Lung (tissue), 17 donors: ENCODE measurements at places on chromosomes 7 and 10.
A peak's percentile ranks its signal among the peaks of the same experiment; 100 is the strongest.

GRCh38 chr10:75347186-75347585 is 54.4 kb downstream of the ZNF503 start:
- H3K27me3 ChIP-seq, result no peaks in the 10 kb centered on the region
- no peaks in the 10 kb centered on the region for H3K4me1 ChIP-seq
- no peak for DNase-seq
- H3K36me3 ChIP-seq, result no peaks in the 10 kb centered on the region
- H3K27ac ChIP-seq, result no peak overlapping the region

- H3K27ac ChIP-seq, result no peak overlapping the region
- no peaks in the 10 kb centered on the region for H3K27me3 ChIP-seq
- no peak for DNase-seq
- H3K4me3 ChIP-seq, result no peak overlapping the region
Measured at GRCh38 chr10:133457100-133457841, 3.5 kb downstream of the SCART1 start.

DNA sequence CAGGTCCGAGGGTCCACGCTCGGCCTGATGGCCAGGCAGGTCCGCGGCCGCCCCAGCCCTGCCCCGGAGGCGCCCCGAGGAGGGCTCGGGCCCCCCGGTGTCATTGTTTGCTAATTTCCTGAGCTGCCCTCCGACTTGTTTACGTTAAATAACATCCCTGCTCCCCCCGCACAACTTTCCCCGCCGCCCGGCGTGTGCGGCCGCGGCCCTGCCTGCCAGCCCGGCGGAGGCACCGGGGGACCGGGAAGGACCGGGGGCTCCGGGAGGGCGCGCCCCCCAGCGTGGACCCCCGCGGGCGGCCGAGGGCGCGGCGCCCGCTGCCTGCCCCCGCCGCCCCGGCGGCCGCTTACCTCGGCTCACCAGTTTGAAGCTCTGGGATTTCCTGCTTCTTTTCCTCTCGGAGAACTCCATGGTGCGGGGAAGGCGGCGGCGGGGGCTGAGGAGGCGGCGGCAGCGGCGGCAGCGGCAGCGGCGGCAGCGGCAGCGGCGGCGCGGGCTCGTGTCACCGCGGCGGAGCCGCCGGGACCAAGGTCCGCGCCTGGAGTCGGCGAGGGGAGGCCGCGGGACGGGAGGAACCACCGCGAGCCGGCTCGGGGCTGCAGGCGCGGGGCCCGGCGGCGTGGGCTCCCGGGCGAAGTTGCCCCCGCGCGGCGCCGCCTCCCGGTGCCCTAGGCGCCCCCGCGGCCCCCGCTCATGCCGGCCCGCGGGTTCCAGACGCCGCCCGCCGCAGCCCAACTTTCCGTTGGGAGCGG is 515 bp downstream of the BEND7 start:
- H3K36me3 ChIP-seq, result no peaks in the 10 kb centered on the region
- no peaks in the 10 kb centered on the region for H3K4me1 ChIP-seq
- H3K27ac ChIP-seq, result peak overlapping the region; percentile 67
- H3K27me3 ChIP-seq, result peaks cover 25% of the 10 kb centered on the region

GRCh38 chr7:67564959-67565358 is 568.3 kb downstream of the TYW1 start:
- H3K36me3 ChIP-seq, result no peaks in the 10 kb centered on the region
- H3K27me3 ChIP-seq, result no peaks in the 10 kb centered on the region
- DNase-seq, result peak; percentile 42

DNA sequence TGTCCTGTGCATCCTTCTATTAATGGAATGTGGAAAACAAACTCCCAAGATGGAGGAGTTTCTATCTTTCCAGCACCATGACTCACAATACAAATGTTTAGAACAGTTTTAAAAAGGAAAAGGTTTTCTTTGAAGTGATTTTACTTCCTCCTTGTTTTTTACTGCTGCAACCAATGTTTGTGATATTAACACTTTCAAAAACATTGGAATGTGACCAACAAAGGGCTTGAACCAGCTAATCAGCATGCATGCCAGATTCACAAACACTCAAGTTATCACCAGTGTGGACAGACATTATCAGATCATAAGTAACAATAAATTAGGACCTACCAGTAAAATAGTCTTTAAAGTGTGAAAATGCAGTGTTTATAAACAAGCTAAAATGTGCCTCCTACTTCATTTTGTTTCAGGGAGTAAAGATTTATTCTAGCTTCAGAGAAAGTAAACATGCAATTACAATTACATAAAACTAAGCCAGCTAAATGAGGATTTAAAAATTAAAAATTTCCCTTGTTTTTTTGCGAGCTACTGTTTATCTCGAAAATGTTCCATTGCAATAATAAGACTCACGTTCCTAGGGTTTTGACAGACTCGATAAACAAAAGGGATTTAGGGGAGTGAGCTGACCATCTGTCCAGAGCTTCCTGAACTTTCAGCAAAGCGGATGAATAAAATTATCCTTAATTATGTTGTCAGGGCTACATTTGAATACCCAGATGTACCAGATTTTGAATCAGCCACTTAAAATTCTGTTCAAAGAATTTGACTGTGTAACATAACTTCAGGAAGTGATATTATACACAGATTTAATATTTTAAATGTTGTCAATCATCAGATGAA is 29.8 kb downstream of the CPVL start:
- no peaks in the 10 kb centered on the region for H3K27me3 ChIP-seq
- no peaks in the 10 kb centered on the region for H3K4me1 ChIP-seq
- H3K27ac ChIP-seq, result no peak overlapping the region
- H3K4me3 ChIP-seq, result no peak overlapping the region
- H3K36me3 ChIP-seq, result peaks cover 3% of the 10 kb centered on the region

GRCh38 chr10:118209215-118209614 is 132.9 kb downstream of the FAM204A start:
- no peaks in the 10 kb centered on the region for H3K27me3 ChIP-seq
- no peaks in the 10 kb centered on the region for H3K36me3 ChIP-seq
- no peak overlapping the region for H3K27ac ChIP-seq
- no peaks in the 10 kb centered on the region for H3K4me1 ChIP-seq

GRCh38 chr10:110077436-110078130 is 69.8 kb downstream of the ADD3 start:
- H3K4me1 ChIP-seq, result peaks cover 42% of the 10 kb centered on the region
- no peaks in the 10 kb centered on the region for H3K36me3 ChIP-seq
- no peak overlapping the region for H3K4me3 ChIP-seq
- H3K27me3 ChIP-seq, result no peaks in the 10 kb centered on the region

- H3K36me3 ChIP-seq, result no peaks in the 10 kb centered on the region
- H3K4me1 ChIP-seq, result no peaks in the 10 kb centered on the region
- no peak overlapping the region for H3K27ac ChIP-seq
- no peak overlapping the region for H3K4me3 ChIP-seq
Measured at GRCh38 chr10:75956624-75957023, 525.2 kb downstream of the LRMDA start.

DNA sequence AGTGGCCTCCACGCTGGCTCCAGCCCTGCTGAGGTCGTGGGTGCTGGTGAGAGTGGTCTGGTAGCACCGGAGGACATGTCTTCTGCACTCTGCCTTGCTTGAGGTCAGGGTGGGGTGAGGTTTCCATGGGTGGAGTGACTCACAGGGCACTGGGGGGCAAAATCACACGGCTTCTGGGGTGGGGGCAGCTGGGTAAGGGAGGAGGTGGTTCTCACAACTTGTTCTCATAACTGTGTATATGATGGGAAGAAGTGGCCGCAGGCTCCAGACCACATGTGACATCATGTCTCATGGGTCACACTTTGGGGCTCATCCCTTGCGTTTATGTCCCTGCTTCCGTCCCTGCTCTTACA is 884 bp upstream of the PRF1 start:
- no peak overlapping the region for H3K27ac ChIP-seq
- no peaks in the 10 kb centered on the region for H3K36me3 ChIP-seq
- H3K4me1 ChIP-seq, result no peaks in the 10 kb centered on the region
- H3K4me3 ChIP-seq, result no peak overlapping the region
- H3K27me3 ChIP-seq, result no peaks in the 10 kb centered on the region

DNA sequence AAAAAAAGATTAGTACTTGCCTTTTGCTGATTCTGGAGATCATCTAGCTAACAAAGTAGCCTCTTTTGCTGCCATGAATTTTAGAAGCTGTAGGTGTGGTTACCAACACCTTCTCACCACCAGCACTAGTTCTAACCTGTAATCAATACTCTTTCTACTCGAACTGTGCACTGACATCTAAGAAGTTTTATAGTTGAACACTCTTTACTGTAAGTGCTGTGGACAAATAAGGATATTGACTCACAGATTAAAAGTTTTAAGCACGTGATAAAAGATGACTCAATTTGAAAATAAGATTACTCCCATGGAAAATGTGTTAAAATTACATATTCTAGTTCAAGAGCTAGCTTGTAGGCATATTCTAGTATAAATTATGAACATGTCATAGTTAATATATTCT is 89.9 kb downstream of the REEP3 start:
- no peak for DNase-seq
- no peaks in the 10 kb centered on the region for H3K27me3 ChIP-seq

DNA sequence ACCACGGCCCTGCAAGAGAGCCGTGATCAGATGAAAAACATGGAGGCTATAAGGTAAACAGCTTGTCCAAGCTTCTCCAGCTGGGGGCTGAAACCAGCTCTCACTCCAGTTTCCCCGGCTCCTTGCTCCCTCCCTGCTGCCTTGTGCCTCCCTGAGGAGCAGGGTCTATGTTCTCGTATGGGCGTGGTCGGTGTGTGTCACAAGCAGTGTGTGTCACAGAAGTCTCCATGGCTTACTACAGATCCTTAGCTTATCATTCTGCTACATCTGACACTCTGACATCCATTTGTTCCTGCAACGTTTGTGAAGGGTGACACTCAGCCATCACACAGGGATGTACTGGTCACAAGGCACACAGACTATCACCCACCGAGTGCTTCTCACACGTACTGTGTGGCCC is 54.6 kb downstream of the CSGALNACT2 start:
- H3K4me3 ChIP-seq, result no peak overlapping the region
- H3K27ac ChIP-seq, result no peak overlapping the region
- H3K4me1 ChIP-seq, result no peaks in the 10 kb centered on the region
- DNase-seq, result no peak
- H3K27me3 ChIP-seq, result no peaks in the 10 kb centered on the region

DNA sequence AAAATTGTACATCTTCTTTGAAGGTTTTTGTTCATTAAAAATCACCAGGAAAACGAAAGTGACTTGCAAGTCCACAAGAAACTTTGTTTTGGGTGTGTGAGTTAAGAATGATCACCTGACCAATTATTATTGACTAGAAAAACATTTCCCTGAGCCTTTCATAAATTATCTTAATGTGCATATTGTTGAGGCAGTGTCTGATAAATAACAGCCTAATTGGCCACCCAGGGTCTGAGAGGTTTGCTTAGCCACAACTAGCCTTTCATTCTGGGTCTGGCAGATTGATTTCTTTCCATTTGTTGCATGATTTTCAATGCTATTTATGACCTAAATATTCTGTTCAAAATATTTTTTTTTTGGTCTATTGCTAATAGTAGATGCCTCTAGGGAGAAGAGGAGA is 152.8 kb downstream of the AUTS2 start:
- H3K27ac ChIP-seq, result no peak overlapping the region
- no peaks in the 10 kb centered on the region for H3K36me3 ChIP-seq
- H3K4me3 ChIP-seq, result no peak overlapping the region

GRCh38 chr7:112444505-112444904 is 5.8 kb upstream of the IFRD1 start:
- H3K27me3 ChIP-seq, result no peaks in the 10 kb centered on the region
- no peak for DNase-seq
- H3K36me3 ChIP-seq, result no peaks in the 10 kb centered on the region
- H3K27ac ChIP-seq, result no peak overlapping the region
- no peak overlapping the region for H3K4me3 ChIP-seq
- H3K4me1 ChIP-seq, result no peaks in the 10 kb centered on the region

- no peak overlapping the region for H3K4me3 ChIP-seq
- no peaks in the 10 kb centered on the region for H3K27me3 ChIP-seq
- no peak for DNase-seq
Measured at GRCh38 chr10:86658261-86658741, 4.0 kb downstream of the OPN4 start.

- no peaks in the 10 kb centered on the region for H3K27me3 ChIP-seq
- DNase-seq, result no peak
- H3K36me3 ChIP-seq, result no peaks in the 10 kb centered on the region
- no peak overlapping the region for H3K4me3 ChIP-seq
Measured at GRCh38 chr10:127942811-127943210, 35.9 kb downstream of the PTPRE start.

DNA sequence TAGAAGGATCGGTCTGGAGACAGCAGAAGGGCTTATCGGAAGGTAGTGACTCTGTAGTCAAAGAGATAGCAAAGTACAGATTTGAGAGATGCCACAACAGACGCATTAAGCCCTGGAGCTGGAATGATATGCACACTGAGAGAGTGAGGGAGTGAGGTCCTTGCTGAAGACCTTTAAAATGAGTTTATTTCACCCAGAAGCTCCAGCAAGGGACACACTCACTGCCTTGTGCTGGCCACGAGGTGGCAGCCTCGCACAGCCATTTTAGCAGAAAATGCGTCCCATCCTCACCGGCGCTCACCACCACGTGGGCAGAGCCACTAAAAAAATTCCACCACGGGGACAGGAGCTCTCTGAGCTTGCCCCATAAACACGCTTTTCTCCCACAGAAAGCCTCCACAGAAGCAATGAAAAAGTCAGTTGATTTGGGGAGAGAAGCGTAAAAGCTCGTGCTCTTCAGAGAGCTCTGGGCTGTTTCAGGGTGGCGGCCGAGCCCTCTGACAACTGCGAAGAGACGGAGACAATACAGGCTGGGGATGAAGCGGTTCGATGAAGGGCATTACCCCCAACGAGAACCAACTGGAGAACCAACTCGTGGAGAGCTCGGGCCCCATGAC is 163.0 kb upstream of the KLF14 start:
- H3K27me3 ChIP-seq, result peaks cover 2% of the 10 kb centered on the region
- no peaks in the 10 kb centered on the region for H3K36me3 ChIP-seq
- peak overlapping the region; percentile 7 for H3K27ac ChIP-seq

GRCh38 chr7:5173496-5173895 is 16.5 kb upstream of the WIPI2 start:
- no peak for DNase-seq
- H3K4me1 ChIP-seq, result peaks cover 3% of the 10 kb centered on the region
- no peak overlapping the region for H3K4me3 ChIP-seq
- no peak overlapping the region for H3K27ac ChIP-seq
- H3K36me3 ChIP-seq, result no peaks in the 10 kb centered on the region

- H3K27ac ChIP-seq, result no peak overlapping the region
- DNase-seq, result no peak
- H3K4me3 ChIP-seq, result no peak overlapping the region
- no peaks in the 10 kb centered on the region for H3K36me3 ChIP-seq
- no peaks in the 10 kb centered on the region for H3K4me1 ChIP-seq
Measured at GRCh38 chr7:12103948-12104347, 107.1 kb upstream of the TMEM106B start.

GRCh38 chr10:133274751-133275683 is 1.7 kb downstream of the ADAM8 start:
- H3K4me1 ChIP-seq, result no peaks in the 10 kb centered on the region
- no peak overlapping the region for H3K27ac ChIP-seq
- no peaks in the 10 kb centered on the region for H3K27me3 ChIP-seq
- peaks cover 3% of the 10 kb centered on the region for H3K36me3 ChIP-seq

- H3K4me1 ChIP-seq, result no peaks in the 10 kb centered on the region
- DNase-seq, result no peak
- H3K4me3 ChIP-seq, result no peak overlapping the region
- no peaks in the 10 kb centered on the region for H3K27me3 ChIP-seq
Measured at GRCh38 chr7:129162732-129163131, 18.2 kb downstream of the TSPAN33 start.

DNA sequence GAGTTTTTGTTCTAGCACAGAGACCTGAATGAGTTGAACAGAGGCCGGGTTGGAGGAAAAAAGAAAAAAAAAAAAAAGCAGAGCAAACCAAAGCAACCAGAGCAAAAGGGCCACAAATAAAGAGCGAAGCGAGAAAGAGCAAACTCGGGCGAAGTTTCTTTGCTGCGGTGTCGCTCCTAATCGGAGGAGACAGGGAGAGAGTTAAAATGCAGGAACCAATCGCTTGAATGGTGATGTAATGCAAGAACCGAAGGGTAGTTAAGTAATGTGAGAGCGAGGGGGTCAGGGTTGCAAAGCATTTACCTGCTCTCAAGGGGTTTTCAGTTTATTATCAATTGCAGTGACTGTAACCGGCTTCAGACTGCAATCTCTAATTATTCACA is 271.7 kb downstream of the TRIL start:
- peak overlapping the region; percentile 36 for H3K4me3 ChIP-seq
- H3K27ac ChIP-seq, result peak overlapping the region; percentile 46
- no peaks in the 10 kb centered on the region for H3K36me3 ChIP-seq
- no peaks in the 10 kb centered on the region for H3K27me3 ChIP-seq
